ENCODE measurements at places on chromosomes 11 and 22.

DNA sequence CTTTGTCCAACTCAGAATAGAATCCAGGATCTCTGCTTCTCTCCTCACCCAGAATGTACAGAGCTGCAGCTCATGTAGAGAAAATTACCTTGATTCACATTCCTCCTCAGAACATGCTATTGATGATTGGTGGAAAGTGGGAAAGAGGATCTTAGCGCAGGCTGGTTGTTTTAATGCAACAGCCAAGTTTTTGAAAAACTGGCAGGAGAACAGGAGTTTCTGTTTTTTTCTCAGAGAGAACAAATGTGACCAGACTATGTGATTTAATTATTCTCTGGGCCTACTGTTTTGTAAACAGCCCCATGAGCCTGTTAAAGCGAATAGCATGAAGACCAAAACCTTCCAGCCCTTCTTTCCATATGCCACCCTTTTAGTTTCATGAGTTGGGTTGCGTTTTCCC, 19.1 kb upstream of the IL18BP start:
- no peak for DNase-seq

- DNase-seq: no peak
Measured at GRCh38 chr11:70338594-70338993, 59.7 kb upstream of the CTTN start.

DNA sequence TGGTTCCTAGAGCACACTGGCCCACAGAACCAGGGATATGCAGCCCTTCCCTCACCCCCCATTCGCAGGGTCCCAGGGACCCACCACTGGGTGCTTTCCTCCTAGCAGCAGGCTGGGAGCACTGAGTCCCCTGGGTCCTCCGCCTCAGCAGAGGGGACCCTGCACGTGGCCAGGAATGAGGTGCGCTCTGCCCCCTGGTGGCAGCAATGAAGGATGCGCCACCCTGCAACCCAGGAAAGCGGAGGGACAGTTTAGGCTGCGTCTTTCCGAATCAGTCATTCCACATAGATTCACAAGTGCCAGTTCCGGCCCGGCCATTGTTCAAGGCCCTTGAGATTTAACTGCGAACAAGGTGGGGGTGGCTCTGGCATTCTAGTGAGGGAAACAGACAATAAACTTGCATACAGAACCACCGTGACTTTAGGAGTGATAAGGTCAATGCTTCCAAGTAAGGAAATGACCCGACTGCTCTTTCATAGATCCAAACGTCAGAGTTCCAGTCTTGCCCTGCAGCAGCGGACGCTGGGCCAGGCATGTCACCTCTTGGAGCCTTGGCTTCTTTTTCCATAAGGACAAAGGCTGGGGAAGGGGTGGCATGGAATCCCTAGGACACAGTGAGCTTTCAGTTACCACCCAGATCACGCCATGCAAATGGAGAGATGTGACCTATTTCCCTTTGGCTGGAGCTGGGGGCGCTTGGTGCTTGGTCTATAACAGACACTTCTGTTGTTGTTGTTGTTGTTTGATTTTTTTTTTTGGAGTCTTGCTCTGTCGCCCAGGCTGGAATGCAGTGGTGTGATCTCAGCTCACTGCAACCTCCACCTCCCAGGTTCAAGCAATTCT, 7.7 kb downstream of the RIN1 start:
- DNase-seq: peak; percentile 86

GRCh38 chr11:1167751-1168231, 10.0 kb downstream of the MUC5AC start:
- DNase-seq: no peak

DNA sequence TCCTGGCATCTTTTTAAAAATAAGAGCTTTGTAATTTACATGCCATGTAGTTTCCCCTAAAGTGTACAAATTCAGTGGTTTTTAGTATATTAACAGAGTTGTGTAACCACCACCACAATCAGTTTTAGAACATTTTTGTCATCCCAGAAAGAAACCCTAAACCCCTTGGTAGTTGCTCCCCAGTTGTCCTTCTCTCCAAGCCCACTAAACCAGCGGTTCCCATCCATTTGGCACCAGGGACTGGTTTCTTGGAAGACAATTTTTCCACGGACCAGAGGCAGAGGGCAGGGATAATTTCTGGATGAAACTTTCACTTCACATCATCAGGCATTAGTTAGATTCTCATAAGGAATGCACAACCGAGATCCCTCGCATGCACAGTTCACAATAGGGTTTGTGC, 22.6 kb downstream of the CABIN1 start:
- no peak for DNase-seq

- DNase-seq: no peak
Measured at GRCh38 chr11:75477614-75477935, 44.6 kb upstream of the KLHL35 start.

DNA sequence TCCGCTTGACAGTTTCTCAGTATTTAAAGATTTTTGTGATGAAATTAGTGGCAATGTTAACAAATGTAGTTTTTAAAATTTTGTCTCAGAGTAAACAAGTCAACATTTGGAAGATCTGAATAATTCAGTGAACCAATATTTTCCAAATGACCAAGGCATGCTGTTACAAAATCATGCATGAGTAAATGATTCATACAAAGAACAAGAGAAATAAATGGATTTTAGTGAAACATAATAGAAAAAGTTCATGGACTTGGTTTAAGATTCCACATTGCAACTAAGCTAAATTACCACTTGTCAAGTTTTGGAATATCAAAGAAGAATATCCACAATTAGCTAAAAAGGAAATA, 125.7 kb upstream of the SNX19 start:
- DNase-seq: no peak

DNA sequence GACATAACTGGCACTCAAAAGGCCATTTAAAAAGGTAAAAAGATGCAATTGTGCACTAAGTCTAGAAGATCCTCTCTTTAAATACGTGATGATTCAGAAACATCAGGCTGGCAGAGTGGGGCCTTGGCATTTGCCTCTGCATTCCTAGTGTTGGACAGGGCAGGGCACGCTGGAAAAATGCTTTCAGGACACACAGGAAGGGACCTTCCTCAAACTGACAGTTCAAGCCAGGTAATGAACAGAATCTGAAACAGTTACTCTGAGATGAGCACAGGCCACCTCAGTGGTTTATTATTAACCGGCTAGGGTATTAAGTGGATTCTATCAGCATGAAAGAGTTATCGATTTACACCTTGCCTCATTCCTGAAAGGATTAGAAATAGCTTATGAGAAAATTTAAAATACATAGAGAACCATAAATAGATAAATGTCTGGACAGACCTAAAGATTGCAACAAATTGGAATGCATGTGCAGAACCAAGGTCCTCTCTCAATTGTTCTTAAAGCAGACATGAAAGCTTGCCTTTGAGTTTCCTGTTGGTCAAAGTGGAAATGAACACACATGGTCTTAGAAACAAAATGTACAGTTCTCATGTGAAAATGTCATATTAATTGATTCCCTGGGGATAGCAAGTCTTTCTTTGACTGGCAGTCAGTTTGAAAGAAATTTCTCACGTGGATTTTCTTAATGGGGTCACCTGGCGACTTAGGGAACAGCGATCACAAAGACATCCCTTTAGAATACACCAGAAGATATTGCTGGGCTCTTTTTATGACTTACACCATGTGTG, 21.5 kb upstream of the CSNK2A3 start:
- no peak for DNase-seq

DNA sequence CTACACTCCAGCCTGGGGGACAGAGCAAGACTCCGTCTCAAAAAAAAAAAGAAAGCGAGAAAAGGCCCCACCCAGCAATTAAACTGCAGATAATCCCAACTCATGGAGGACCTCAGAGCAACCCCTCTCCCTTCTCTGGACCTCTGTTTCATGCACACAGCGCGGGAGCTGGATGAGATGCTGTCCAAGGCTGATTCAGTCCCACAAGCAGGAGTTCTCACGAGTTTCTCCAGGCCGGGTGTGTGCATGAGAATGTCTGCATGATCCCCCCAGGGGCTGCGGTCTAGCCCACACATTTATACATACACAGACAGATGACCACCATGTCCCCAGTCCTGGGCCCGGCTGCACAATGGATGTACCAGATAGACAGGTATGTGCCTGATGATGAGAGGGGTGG, 19.4 kb downstream of the ELFN2 start:
- no peak for DNase-seq

- peak; percentile 59 for DNase-seq
Measured at GRCh38 chr11:61966734-61967115, 709 bp downstream of the FTH1 start.
